ENCODE measurements at places on chromosomes 3 and 15. TPM values are rescaled to one million over a fixed set of nuclear protein-coding genes. Genes with fewer than 3 reads are reported as not detected.
A peak's percentile ranks its signal among the peaks of the same experiment; 100 is the strongest.

DNA sequence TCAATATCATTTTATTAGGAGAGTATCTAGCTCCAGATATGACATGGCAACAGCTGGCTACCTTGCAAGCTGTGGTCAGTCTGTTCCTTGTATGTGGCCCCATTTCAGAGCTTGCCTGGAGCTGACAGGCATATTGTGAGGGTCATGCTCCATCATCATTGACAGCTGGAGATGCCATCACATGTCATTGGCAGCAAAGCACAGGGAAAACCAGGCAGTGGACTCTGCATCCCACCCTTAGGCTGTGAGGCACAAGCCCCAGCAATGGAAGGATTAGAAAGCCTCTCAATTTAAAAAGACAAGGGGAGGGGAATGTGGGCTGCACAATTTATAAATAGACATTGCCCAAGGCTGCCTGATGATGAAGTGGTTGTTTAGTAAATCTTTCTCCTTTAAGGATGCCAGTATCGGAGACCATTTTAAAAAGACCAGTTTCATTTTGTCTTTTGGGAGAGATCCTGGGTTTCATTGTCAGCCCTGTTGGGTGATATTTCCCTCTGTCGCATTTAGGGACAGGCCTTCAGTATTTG is 27.9 kb downstream of the LNP1 start:
- H3K27ac ChIP-seq: no peak overlapping the region
- H3K4me1 ChIP-seq: no peaks in the 10 kb centered on the region
- H3K36me3 ChIP-seq: no peaks in the 10 kb centered on the region
- no peak for DNase-seq

- H3K27me3 ChIP-seq: no peaks in the 10 kb centered on the region
- peaks cover 6% of the 10 kb centered on the region for H3K36me3 ChIP-seq
- peak overlapping the region; percentile 45 for H3K27ac ChIP-seq
- H3K4me1 ChIP-seq: peaks cover 79% of the 10 kb centered on the region
- no peak overlapping the region for H3K4me3 ChIP-seq
Observed at GRCh38 chr15:31365032-31365654, 38.5 kb downstream of the KLF13 start.

- no peak for DNase-seq
- H3K27me3 ChIP-seq: no peaks in the 10 kb centered on the region
- no peak overlapping the region for H3K27ac ChIP-seq
- no peaks in the 10 kb centered on the region for H3K4me1 ChIP-seq
- H3K4me3 ChIP-seq: no peak overlapping the region
- H3K36me3 ChIP-seq: peaks cover 75% of the 10 kb centered on the region
Observed at GRCh38 chr15:82823049-82823448, 13.6 kb downstream of the WHAMM start.

Gene RETNLB
- not detected for polyA plus RNA-seq

Gene STX19
- polyA plus RNA-seq: not detected

Gene XCR1
- 0.03 TPM for polyA plus RNA-seq

- H3K36me3 ChIP-seq: peaks cover 65% of the 10 kb centered on the region
- no peak overlapping the region for H3K27ac ChIP-seq
- H3K27me3 ChIP-seq: no peaks in the 10 kb centered on the region
- peaks cover 15% of the 10 kb centered on the region for H3K4me1 ChIP-seq
- DNase-seq: no peak
- no peak overlapping the region for H3K4me3 ChIP-seq
Observed at GRCh38 chr3:44950275-44950734, 25.7 kb downstream of the ZDHHC3 start.

Gene KAT2B
- 2.7 TPM for polyA plus RNA-seq

DNA sequence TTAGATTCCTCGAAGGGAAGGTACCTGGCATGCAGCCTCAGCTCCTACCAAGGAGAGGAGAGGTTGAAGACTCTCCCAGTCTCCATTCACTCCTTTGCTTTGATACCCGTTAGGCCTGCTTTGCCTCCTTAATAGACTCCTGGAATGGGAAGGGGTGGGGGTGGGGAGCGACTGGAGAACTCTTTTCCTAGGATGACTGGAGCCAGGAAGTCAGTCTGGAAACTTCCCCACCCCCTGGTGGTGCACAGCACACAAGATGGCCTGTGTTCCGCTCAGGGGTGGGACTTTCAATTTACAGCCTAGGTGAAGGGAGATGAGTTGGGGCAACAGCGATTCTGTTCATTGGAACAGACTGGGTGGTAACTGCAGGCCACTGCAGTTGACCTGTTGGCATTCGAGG is 21.4 kb upstream of the CELF6 start:
- H3K4me1 ChIP-seq: peaks cover 18% of the 10 kb centered on the region
- H3K27me3 ChIP-seq: no peaks in the 10 kb centered on the region
- no peak overlapping the region for H3K4me3 ChIP-seq
- no peak for DNase-seq
- no peak overlapping the region for H3K27ac ChIP-seq

GRCh38 chr3:130725746-130726145 is 20.9 kb downstream of the PIK3R4 start:
- H3K27me3 ChIP-seq: no peaks in the 10 kb centered on the region
- H3K36me3 ChIP-seq: peaks cover 49% of the 10 kb centered on the region
- H3K27ac ChIP-seq: no peak overlapping the region
- no peak for DNase-seq

GRCh38 chr3:81947359-81947758 is 185.9 kb upstream of the GBE1 start:
- H3K27ac ChIP-seq: no peak overlapping the region
- H3K27me3 ChIP-seq: no peaks in the 10 kb centered on the region
- no peaks in the 10 kb centered on the region for H3K36me3 ChIP-seq
- no peaks in the 10 kb centered on the region for H3K4me1 ChIP-seq

Gene TMEM42
- polyA plus RNA-seq: 27.5 TPM

GRCh38 chr3:118781232-118781631 is 253.4 kb downstream of the IGSF11 start:
- H3K27ac ChIP-seq: no peak overlapping the region
- H3K4me3 ChIP-seq: no peak overlapping the region
- DNase-seq: no peak
- no peaks in the 10 kb centered on the region for H3K27me3 ChIP-seq
- no peaks in the 10 kb centered on the region for H3K4me1 ChIP-seq

DNA sequence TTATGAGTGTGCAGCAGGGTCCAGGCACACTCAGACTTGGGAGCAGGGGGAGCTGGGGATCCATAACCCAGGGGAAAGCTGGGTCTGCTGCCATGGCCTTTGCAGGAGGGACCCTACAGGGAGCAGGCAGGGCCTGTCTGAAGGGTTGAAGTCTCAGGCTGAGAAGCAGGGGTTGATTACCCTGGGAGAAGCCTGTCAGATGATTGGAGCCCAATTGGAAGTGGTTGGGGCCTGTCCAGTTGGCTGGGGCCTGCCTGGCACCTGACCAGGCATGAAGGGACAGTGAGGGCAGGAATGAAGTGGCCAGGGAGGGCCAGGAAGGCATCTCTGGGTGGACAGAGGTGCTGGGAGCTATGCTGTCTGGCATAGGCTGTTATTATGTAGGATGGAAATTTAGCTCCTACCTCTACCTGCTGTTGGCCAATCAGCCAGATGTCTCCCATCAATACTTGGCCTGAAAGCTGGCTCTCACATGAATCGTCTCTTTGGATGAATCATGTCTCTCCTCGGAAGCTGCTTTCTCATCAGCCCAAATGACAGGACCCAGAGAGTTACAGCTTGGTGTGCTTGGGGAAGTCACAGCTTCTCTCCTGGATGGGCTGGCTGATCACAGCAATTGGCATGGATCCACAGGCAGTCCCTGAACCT is 27.4 kb upstream of the SLCO2A1 start:
- H3K36me3 ChIP-seq: no peaks in the 10 kb centered on the region
- no peaks in the 10 kb centered on the region for H3K4me1 ChIP-seq
- no peaks in the 10 kb centered on the region for H3K27me3 ChIP-seq
- no peak overlapping the region for H3K4me3 ChIP-seq

DNA sequence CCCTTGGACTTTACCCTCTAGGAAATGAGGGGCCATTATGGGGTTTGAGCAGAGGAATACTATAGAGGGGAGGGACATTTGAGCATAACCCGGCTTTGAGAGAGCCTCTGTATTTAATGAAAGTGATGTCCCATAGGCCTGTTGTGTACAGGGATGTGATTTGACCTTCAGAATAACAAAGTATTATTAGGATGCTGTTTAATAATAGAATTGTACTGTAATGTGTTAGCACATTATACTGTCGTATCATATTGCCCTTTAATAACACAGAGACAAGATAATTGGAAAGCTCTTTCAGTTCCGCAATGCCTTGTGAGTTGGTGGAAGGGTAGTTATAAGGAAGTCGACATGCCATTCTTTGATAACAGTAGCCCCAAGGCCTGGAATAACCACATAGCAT is 328.3 kb downstream of the RYR3 start:
- H3K4me1 ChIP-seq: no peaks in the 10 kb centered on the region
- no peak overlapping the region for H3K27ac ChIP-seq
- no peak overlapping the region for H3K4me3 ChIP-seq
- no peak for DNase-seq

DNA sequence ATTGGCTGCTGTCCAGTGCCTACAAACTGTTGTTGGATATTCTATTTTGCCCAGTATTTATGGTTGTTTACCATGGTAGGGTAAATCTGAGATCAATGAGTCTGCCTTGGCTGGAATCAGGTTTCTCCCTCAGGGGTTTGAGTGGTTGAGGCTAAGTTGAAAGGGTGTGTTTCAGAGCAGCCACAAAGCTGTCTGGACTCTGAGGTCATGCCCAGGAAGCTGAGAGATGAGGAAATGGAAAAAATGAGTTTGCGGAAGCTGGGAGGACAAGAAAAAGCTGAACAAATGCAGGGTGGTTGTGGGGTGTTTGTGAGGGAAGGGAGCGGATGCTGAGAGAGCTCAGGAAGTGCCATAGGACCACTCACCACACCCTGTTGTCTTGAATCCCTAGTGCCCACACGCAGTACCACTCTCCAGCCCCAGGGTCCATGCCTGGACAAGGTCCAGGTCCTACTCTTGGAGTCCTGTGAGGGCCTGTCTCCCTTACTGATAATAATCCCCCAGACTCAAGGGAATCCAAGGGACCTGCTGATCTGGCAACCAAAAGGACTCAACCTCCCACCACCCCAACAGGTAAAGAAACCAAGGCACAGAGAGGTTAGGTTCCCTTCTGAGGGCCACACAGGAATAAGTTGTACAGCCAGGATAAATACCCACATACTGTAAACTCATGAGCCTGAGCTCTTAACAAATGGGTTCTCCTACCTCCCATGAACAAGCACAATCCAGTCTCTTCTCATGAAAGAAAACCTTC is 81.6 kb downstream of the PPCDC start:
- H3K27ac ChIP-seq: peak overlapping the region; percentile 77
- no peaks in the 10 kb centered on the region for H3K36me3 ChIP-seq
- H3K27me3 ChIP-seq: no peaks in the 10 kb centered on the region
- H3K4me3 ChIP-seq: peak overlapping the region; percentile 26
- H3K4me1 ChIP-seq: peaks cover 57% of the 10 kb centered on the region

DNA sequence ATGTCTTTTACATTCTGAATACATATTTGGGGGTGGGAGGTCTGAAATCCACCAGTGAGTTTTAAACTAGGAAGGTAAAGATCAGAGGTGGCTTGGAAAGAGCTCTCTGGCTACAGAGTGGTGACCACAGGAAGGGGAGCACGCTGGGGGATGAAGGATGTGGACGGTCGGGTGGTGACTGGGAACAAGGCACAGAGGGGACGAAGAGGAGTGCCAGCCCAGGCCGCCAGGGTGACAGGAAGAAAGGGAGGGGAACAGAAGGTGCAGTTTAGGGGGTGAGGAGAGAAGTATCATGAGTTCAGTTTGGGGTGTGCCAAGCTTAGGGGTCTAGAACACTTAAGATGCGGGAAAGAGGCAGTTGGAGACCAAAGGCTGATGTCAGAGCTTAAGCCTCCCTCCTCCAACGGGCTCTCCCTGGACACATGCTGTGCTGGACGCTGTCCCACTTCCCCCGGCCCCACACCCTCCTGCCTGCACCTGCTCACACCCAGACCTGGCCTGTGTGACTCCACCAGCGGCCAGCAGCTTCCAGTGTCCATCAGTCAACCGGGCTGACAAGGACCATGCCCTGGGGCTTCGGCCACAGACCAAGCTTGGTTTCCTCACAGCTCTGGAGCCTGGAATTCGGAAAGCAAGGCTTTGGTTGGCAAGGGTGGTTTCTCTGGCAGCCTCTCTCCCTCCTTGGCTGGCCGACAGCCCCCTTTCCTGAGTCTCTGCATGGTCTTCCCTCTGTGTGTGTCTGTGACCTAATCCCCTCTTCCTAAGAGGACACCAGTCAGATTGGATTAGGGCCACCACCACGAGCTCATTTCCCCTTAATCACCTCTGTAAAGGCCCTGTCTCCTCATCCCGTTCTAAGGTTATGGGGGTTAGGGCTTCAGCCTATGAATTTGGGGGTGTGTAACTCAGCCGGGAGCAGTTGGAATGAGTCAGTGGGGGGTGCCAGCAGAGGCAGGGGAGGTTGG is 120.4 kb upstream of the IQSEC1 start:
- H3K4me1 ChIP-seq: peaks cover 24% of the 10 kb centered on the region
- H3K36me3 ChIP-seq: no peaks in the 10 kb centered on the region
- no peak overlapping the region for H3K27ac ChIP-seq
- no peaks in the 10 kb centered on the region for H3K27me3 ChIP-seq

DNA sequence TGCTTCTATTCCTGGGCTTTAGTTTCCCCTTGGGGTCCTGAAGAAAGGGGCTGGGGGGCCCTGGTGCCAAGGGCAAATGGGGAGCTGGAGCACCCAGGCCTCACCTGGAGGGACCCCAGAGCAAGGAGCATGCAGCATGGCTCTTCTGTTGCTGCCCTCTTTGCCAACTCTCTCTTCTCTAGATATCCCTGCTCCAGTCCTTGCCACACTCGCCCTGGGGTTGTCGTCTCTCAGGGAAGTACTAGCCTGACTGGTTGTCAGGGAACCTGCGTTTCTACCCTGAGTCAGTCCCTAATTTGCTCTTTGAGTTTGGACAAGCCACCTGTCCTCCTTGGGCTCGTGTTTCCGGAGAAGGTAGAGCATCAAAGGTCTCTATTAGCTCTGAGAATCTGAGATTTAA is 63.7 kb upstream of the UBE2Q2 start:
- no peak overlapping the region for H3K4me3 ChIP-seq
- DNase-seq: no peak
- no peak overlapping the region for H3K27ac ChIP-seq
- H3K27me3 ChIP-seq: no peaks in the 10 kb centered on the region

Gene MEX3B
- polyA plus RNA-seq: not detected

Gene MASP1
- polyA plus RNA-seq: not detected

DNA sequence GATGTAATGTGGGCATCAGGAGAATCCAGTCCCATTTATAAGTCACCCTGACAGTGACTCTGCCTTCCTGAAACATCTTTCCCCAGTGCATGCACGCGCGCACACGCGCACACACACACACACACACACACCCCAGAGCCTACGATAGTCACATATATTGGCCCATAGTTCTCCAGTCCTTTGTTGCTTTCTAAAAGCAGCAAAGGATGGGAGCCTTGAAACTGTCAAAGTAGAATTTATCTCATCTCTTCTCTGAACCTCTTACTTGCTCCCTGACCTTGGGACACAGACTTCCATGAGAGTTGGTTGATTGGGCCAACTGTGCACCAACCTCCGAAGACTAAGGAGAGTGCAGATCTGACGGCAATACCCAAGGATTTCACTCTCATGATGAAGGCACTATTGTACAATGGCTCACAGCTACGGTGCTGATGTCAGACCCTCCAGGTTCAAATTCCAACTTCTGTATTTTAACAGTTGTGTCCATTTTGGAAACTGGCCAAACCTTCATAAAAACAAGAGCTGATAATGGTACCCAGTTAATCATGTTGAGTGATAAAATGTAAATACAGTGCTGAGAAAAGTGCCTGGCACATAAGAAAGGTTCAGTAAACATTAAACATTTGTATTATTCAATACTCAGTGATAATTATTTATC is 8.3 kb downstream of the CPA3 start:
- DNase-seq: no peak
- no peaks in the 10 kb centered on the region for H3K4me1 ChIP-seq
- no peak overlapping the region for H3K27ac ChIP-seq
- H3K27me3 ChIP-seq: no peaks in the 10 kb centered on the region
